Activated CD8-positive, alpha-beta memory T cell treated with anti-CD3 and anti-CD28 coated beads for 24 hours (primary cell): ENCODE measurements at places on chromosomes 1 and 21.

DNA sequence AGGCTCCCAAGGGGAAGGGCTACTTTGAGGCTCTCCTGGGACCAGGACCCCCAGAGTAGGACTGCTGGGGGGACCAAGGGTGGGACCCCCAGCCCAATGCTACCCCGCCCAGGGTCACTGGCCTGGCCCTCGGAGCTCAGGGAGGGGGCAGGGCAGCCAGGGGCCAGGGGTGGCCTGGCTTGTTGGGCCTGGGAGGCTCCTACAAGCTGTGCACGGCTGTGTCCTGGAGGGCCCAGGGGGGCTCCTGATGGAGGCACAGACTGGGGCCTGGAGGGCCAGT is 2.2 kb downstream of the HES4 start:
- no peak for DNase-seq

DNA sequence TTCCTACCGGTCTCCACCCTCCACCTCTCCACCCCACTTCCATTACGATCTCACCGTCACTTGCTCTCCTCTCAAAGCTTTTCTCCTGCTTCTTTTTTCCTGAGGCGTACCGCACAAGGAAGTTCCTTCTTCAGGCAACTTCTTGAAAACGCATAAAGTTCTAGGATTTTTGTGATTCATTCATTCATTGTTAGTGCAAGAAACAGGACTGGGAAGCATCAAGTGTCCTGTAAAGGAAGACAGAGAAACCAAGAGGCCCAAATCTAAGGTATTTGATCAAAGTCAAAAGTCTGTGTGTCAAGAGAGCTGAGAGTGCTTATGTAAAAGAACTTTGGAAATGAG is 1.3 kb upstream of the RCC2 start:
- DNase-seq, result no peak

DNA sequence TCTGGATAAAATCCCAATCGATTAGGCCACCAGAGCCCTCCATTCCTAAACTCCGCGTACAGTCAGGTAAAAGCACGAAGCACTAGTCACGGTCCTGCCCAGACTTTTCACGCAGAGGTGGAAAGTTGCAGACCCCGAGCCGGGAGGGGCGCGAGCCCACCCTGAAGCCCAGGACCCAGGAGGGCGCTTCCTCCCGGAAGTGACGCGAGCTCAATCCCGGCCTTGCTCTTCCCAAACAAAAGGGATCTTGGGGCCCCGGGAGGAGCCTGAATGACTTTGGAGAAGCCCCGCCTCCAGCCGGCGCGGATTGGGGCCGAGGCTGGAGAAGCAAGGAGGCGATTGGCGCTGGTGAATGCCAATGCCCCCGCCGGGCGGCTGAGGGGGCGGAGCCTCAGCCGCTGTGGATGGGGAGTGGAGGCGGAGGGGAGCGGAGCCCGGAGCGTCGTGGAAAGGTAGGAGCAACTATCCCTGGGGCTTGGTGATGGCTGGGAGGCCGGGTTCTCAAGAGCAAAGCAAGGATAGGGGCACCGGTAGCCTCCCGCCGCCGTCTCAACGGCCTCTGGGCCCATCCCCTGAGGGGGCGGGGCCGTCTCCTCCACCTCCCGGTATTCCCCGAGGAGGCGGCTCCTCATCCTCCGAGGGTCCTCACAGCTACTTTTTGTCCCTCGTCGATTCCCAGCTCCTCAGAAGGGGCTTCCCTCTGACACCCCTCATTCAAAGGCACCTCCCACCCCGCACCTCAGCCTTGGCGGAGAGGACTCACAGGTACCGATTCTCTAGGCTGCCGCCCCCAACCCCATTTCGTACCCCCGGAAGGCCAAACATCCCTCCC is at the start of gene CTTNBP2NL:
TSS of gene CTTNBP2NL (plus strand) at position 394 of the 832 bp plus-strand sequence. CDS start 19,952 bp downstream, outside the sequence.
- DNase-seq, result peak; percentile 91

GRCh38 chr1:184513966-184514365 is 127.1 kb downstream of the C1orf21 start:
- no peak for DNase-seq

GRCh38 chr1:23673086-23673813 is 18.4 kb upstream of the RPL11 start:
- no peak for DNase-seq

DNA sequence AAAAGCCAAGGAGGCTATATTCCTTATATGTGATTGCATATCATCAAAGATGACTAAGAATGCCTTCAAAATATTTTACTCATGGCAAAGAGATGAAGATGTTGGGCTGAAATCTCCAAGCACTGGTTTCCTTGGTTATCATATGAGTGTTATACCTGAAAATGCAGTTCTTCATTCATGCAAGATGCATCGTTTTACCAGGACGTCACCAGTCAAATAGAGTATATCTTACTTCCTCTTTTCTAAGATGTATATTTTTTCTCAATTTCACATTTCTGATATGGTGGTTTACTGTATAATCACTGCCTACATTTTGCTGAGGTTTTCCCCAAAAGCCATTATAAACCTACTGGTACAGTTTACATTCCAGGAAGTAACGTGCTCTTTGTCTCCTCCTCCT is 1085.7 kb downstream of the NCAM2 start:
- DNase-seq, result no peak

- DNase-seq, result no peak
These were observed 36.7 kb upstream of the SMYD2 start for GRCh38 chr1:214244252-214244651.

GRCh38 chr1:49630156-49630555 is 393.6 kb downstream of the AGBL4 start:
- DNase-seq, result no peak

GRCh38 chr21:26844258-26845065 is 747 bp downstream of the ADAMTS1 start:
- peak; percentile 64 for DNase-seq
